ENCODE measurements at places on chromosomes 12 and 14.

DNA sequence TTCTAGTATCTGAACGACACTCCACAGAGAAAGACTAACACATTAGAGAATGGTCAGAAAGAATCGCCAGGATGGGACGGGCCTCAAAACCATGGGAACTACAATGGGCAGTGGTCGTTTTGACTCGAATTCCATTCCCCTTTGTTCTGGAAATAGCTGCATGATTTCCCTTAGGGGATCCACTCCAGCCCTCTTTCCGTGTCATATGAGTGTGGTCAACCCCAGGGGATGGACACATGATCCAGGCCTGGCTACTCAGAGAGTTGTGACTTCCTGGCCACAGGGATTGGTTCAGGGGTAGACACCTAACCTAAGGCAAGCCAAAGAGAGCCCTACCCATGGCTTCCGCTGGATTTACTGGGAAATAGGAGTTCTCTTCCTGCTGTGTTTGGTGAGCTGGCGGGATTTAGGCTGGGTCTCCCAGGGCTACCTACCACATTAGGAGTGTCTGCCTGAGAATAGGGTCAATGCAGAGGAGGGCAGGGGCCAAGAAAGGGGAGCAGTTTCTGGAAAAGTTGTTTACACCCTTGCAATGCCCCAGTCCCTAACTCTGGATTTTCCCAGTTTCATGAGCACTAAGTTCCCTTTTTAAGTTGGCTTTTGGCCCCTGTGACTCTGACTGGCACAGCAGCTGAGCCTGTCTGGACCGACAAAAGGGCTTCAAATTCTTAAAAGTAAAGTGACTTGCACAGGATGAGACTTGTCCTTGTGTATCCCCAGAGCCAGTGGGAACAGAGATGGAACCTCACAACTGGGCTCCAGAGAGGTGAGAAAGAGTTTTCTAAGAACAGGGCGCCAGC, 28.1 kb upstream of the GPATCH2L start:
- DNase-seq: no peak

DNA sequence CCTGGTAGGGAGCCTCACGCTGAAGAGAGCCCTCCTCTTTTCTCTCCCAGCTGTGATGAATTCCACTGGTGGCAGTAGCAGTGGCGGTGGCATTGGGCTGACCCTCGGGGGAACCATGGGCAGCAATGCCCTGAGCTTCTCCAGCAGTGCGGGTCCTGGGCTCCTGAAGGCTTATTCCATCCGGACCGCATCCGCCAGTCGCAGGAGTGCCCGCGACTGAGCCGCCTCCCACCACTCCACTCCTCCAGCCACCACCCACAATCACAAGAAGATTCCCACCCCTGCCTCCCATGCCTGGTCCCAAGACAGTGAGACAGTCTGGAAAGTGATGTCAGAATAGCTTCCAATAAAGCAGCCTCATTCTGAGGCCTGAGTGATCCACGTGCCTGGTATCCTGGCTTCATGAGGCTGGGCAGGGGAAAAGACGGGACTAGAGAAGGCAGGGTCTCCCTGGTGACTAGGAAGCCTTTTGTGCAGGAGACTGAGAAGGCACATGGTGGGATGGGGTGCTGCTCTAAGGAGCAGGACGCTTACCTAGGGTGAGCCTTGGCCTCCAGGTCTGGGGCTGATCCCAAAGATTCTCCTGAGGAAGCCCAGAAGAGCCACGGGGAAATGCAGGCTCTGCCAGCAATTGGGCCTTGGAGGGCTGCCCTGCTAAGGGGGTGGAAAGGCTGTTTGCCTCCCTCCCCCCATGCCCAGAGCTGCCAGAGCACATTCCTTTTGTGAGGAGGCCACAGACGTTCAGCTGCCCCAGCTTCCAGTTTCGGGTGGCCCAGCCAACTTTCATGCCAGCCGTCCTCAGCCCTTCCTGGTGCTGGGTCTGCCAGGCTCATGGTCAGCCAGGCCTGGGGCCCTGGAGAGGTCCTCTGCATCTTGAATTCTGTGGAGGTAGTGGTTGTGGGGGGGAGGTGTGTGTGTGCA, 15.8 kb downstream of the KRT7 start:
- no peak for DNase-seq

DNA sequence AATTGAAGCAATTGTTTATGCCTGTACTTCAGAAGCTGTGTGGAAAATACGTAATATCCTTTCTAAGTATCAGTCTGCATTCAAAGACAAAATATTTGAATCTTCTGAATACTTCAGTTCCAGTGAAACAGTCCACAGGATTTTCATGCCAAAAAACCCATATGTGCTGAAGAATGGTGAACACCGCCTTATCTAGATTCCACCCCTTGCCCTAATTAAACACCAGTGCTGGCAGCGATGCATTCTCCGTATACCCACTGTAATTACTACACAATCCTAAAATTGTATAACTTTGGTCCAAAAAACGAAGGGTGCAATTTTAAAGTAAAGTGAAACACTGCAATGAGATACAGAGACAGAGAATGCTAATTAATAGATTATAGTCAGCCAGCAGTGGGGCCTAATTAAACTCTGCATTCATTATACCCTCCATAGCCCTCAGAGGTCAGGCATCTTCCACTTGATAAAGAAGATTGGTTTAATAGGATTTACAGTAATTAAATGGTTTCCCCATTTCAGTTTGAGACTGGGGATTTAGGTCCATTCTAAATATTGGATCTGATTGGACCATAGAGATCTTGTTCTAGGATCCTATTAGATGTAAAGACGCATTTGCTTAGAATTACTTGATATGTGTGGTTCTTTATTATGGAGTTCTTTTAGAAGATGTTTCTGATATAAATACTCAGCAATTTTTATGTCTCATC, 43.9 kb downstream of the ERC1 start:
- DNase-seq: no peak

GRCh38 chr14:75917946-75918335, 63.9 kb downstream of the TGFB3 start:
- no peak for DNase-seq

GRCh38 chr14:76115010-76115422, 36.7 kb upstream of the GPATCH2L start:
- DNase-seq: no peak

GRCh38 chr14:99728981-99729451, 44.9 kb downstream of the CYP46A1 start:
- DNase-seq: no peak

DNA sequence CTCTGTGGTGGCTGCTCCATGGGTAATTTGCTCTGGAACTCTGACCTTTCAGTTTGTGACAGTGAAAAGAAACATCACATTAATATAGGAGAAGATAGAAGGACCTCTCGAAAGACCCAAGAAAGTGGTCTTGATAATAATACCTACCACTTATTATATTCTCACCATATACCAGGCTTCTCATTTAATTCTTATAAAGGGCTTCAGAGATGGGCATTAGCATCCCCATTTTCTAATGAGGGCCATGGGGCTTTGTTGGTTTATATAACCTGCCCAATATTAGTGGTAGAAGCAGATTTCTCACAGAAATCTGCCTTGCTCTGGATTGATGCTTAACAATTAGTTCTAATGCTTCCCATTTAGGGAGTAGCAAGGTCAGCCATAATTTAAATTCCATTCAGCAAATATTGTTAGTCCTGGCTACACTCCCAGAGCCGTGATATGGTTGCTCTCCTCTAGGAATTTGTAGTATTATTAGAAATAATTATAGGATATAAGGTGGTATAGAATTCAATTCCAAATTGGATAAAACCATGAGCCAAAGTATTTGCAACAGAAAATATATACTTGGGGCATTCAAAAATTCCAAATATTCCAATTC, 7.4 kb upstream of the AMIGO2 start:
- DNase-seq: no peak

GRCh38 chr12:98416845-98417244, 98.5 kb upstream of the TMPO start:
- no peak for DNase-seq

DNA sequence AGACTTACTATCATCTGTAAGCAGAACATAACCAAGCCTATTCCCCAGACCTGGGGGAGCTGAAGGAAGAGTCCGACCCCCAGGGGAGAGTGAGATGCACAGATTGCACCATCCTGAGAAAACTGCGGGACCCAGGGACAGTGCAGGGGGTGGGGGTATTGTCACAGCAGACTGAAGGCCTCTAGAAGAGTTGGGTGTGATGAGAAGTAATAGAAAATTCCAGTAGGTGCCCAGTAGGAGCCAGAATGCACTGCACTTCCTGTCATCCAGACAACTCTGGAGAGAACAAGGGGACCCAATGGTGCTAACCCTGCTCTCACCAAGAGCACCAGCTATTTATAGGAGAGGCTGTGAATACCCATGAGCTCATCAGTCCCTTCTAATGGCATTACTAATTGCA, 190.1 kb downstream of the BCL11B start:
- no peak for DNase-seq

DNA sequence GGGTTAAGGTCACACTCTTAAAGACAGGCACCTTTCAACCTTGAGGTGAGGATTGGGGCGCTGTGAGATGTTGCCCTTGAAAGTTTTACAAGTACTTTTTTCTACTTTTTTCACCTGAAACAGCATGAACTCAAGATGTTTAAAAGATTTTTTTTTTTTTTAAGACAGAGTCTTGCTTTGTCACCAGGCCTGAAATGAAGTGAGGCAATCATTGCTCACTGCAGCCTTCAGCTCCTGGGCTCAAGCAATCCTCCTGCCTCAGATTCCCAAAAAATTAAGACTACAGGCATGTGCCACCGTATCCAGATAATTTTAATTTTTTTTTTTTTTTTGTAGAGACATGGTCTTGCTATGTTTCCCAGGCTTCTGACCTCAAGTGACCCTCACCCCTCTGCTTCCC, 243.9 kb downstream of the DIO2 start:
- DNase-seq: no peak

DNA sequence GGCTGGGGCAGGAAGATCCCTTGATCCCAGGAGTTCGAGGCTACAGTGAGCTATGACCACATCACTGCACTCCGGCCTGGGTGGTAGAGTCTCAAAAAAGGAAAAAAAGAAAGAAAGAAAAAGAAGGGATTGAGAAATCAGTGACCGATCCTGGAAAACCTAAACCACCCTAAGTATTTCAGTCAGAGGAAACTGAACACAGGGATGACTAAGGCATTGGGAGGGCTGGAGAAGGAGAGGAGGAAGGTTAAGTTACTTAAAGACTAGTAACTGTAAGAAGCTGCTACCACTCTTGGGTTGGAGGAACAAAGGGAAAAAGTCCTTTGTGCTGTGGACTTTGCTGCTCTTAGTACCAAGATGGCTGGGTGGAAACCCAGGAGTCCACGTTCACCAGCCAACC, 10.6 kb downstream of the HHIPL1 start:
- no peak for DNase-seq

- no peak for DNase-seq
These were observed 51.1 kb downstream of the HSPB8 start for GRCh38 chr12:119229837-119230236.

- no peak for DNase-seq
These were observed 8.8 kb downstream of the TCL1B start for GRCh38 chr14:95695051-95695450.
